ENCODE measurements at places on chromosomes 2 and 18.

- DNase-seq: no peak
Observed at GRCh38 chr18:5462227-5462626, 81.6 kb downstream of the EPB41L3 start.

- DNase-seq: no peak
Observed at GRCh38 chr2:40072442-40073232, 293.6 kb upstream of the THUMPD2 start.

GRCh38 chr18:21141668-21142422 lies 30.2 kb upstream of the ROCK1 start:
- DNase-seq: no peak

DNA sequence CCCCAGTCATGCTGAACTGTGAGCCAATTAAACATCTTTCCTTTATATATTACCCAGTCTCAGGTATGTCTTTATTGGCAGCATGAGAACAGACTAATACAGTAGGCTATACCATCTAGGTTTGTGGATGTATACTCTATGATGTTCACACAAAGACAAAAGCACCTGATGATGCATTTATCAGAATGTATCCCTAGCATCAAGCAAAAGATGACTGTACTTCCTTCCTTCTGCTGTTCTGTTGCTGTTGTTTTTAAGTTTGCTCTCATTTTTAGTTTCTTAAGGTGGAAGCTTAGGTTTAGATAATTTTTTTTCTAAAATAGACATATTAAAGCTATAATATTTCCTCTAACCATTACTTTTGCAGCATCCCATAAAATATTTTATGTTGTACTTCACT lies 12.4 kb downstream of the ZSCAN30 start:
- no peak for DNase-seq

GRCh38 chr18:63908858-63909257 lies 1.1 kb downstream of the SERPINB10 start:
- no peak for DNase-seq

DNA sequence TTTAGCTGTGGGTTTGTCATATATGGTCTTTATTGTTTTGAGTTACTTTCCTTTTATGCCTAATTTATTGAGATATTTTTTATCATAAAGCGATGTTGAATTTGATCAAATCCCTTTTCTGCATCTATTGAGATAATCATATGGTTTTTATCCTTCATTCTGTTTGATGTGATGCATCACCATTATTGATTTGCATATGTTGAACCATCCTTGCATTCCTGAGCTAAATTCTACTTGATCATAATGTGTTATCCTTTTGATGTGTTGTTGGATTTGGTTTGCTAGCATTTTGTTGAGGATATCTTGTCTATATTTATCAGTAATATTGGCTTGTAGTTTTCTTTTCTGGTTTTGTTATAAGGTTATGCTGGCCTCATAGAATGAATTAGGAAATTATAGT lies 308.5 kb downstream of the ADCYAP1 start:
- DNase-seq: no peak

- no peak for DNase-seq
Observed at GRCh38 chr2:72780477-72780876, 45.4 kb downstream of the EXOC6B start.

DNA sequence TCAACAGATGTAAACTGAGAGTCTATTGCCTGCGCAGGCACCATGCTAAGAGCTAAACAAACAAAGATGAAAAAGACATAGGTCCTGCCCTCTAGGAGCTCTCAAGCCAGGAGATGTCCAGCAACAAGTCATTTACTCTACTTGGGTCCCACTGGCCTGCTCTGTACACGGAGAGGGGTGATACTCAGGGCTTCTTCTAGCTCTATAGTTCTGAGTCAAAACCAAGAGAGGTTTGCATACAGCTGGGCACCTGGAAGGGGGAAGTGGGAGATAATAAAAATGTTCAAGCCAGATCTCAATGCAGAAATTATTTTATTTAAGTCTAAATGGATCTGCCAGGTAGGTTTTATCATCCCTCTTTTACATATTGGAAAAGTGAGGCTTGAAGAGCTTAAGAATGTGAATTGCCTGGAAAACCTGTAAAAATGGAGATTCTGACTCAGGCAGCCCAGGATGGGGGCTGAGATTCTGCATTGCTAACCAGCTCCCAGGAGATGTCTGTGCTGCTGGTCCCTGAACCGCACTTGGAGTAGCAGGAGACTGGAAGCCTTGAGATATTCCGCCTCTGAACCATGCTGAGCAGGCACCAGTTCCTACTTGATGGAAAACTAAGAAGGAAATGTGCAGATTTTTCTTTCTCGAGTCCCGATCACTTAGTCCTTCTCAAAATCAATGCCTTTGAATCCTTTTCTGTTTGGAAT lies 201.1 kb downstream of the PRKCE start:
- DNase-seq: no peak

GRCh38 chr2:58064086-58064485 lies 17.5 kb downstream of the VRK2 start:
- DNase-seq: no peak

DNA sequence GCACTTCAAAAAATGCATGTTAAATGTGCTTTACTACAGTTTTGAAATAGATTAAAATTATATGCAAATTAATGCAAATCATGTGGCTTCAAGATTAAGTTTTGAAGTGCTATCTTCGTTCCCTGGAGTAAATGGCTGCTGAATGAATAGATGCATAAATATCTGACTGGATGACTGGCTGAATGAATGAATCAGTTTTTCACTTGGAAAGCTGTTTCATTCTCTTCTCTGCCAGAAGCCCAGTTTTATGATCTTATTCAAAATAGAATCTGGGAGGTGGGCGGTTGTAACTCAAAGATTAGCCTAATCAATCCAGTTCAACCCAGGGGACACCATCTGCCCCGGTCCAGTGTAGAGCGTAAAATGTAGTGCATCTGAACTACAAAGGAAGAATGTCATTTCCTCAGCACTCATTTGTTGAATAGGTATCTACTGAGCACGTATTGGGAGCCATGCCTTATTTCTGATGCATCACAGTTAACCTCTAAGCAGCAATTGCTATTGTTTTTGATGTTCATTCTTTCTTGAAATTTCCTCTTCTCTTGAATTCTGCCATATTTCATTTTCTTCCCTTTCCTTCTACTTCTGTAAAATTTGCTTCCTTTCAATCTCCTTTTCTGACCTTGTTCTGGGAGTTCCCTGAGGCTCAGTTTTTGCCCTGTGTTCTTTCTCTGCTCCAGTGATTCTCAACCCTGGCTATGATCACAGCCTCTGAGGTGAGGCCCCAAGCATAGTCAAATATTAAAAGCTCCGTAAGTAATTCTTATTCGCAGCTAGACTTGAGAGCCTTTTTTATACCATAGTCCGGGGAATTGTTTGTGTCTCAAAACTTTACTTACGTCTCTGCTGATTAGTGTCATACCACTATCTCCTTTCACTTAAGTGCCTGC lies 282.7 kb downstream of the PARD3B start:
- DNase-seq: no peak

- no peak for DNase-seq
Observed at GRCh38 chr2:96873651-96874096, 3.8 kb upstream of the SEMA4C start.

DNA sequence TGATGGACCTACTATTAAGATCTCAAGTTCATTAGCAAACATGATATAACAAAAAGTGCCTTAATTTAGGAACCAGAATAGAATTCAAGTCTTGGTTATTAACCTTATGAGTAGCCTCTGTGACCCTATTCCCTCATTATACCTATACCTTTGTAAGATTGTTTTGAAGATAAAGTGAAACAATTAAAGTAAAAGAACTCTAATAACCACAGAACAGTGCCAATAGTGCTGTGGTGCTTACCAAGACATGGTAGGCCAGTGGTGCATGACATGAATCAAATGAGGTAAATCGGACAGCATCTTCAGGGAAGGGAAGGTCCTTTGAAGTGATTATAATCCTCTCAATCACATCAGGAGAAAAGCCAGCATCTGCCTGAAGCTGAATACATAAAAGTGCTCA lies 36.4 kb downstream of the METTL4 start:
- DNase-seq: no peak

DNA sequence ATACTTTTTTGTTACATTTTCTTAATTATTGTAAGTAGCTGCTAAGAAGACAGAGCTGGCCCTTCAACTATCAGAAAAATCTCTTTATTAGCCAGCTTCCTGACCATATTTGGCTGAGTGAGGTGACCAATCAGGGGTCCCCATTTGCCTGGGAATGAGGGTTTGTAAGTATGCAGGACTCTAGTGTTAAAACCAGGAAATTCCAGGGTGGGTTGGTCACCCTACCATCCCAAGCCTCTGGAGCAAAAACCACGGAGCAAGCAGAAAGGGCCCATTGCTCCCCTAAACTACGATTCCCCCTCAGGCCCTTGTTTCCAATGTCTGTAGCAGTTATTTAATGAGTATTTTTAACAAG lies 165.6 kb upstream of the NCKAP5 start:
- DNase-seq: no peak

DNA sequence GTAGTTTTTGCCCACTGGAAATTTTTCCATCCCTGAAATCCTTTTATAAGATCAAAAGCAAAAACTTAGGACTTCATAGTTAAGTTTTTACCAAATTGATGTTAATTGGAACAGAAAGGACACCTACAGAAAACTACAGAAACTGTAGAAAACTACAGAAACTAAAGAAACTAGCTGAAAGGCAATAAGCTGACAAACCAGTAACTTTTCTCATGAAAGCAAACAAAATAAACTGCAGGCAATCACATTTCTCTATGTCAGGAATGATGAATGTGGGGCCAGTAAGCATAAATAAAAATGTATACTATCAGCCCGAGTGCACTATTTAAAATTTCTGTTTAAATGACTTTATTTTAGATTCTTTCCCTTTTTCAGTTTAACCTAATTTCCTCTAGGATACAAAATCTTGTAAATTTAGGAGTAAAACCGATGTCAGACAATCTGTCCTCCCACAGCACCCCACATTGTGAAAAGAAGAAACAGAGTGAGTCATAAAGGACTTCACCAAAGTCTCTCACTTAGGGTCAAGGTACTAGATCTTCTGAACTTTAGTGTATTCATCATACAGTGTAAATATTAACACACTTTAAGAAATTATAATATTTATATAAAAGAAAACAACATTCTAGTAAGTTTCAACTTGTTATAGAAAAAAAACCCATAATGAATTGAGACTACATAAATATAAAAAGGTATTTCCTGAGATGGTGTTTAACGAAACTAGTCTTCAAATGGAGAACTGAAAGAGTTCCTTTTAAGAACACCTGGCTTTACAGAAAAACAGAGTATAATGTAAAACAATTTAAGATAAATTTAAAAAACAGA lies 46.6 kb downstream of the USP40 start:
- no peak for DNase-seq

- DNase-seq: no peak
Observed at GRCh38 chr2:176324862-176325261, 55.6 kb downstream of the MTX2 start.

DNA sequence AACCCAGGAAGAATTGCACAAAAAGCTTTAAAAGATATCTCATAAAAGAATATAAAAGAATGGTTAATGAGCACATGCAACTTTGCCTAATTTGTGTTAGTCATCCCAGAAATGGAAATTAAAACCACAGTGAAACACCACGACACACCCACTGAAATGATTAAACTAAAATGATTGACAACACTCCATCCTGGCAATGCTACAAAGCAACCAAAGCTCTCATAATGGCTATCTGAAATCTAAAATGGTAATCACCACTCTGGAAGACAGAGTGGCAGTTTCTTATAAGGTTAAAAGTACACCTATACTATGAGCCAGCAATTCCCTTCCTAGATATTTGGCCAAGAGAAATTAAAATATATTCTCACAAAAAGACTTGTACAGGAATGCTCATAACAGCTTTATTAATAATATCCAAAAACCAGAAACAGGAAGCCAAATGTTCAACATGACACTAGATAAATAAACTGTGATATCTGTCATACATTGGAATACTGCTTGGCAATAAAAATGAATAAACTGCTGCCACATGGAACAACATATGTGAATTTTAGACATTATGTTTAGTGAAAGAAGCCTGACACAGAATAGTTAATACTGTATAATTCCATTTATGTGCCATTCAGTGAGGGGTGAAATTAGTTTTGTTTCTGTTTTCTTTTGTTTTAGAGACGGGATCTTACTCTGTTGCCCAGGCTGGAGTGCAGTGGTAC lies 105.3 kb upstream of the BCL2L11 start:
- no peak for DNase-seq

DNA sequence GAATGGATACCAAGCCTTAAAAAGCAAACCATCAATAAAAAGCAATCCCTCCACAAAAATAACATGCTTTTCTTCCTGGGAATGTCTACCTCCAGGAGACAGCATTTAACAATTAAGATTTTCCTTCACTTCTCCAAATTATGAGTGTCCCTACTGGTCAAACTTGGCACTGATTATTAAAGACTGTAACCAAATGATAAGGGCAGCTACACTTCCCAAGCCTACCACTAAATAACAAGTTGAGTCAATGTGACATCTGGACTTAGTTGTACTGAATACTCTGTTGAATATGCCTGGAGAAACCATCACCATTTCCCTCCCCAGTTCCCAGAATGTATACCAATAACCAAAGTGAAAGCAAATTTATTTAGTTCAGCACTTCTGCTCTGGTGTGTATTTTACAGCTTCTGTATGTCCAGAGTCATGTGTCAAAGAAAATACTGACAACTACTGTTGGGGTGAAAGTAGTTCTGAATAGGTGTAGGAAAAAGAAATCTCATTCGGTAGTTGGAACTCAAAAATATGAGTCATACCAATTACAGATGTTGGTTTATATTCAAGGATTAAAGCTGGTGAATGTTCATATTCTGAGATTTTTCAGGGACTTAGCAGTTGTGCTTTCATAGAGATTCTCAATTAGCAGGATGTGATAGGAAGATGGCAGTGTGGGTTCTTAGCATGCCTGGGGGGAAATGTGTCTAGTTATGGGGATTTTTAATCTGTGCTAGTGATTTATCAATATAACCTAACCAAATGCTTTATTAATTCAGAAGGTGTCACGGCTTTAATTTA lies 1291.6 kb upstream of the GYPC start:
- DNase-seq: no peak

DNA sequence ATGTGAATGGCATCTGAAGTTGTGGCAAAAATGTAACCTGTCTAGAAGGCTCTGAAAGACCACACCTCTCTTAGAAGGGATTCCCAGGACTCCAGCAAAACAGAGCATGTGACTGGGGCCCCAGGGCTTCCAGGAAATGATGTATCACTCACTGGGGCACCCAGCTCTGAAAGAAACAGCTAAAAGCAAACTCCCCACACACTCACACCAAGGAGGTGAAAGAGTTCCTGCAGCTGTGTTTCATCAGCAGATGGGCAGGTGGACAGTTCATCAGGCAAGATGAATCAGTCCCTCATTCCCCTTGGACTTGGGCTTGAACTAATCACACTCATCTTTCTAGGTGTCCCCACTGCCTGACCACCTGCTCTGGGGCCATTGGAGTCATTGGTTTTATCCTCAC lies 76.2 kb downstream of the CCBE1 start:
- no peak for DNase-seq

- no peak for DNase-seq
Observed at GRCh38 chr2:65092791-65093190, 36.6 kb downstream of the CEP68 start.

- DNase-seq: no peak
Observed at GRCh38 chr2:217638031-217638430, 364.8 kb downstream of the TNS1 start.

GRCh38 chr2:86331384-86331783 lies 6.0 kb downstream of the REEP1 start:
- DNase-seq: no peak
